ENCODE measurements at places on chromosomes 4 and X. TPM values are rescaled to one million over a fixed set of nuclear protein-coding genes. Genes with fewer than 3 reads are reported as not detected.

TKTL1 gene
- total RNA-seq: 0.67 TPM

- no peak for DNase-seq
These were observed 468.4 kb upstream of the PRKX start for GRCh38 chrX:4181782-4182407.

DNA sequence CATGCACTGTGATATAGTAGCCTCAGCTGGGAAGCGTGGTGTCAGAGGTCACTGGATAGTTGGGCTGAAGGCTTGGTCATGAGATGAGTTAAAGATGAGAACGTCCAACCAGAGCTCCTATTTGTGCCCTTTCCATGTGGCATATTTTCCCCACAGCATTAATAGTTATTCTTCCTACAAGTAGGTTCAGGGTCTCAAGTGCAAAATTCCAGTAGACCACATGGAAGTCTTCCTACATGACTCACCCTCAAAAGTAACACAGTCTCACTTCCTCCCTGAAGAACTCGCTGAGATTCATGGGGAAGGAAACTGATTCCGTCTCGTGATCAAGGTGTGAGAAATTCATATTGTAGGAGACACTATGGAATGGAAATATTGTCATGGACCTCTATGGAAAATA is 1212.5 kb upstream of the PRKX start:
- DNase-seq: no peak

DNA sequence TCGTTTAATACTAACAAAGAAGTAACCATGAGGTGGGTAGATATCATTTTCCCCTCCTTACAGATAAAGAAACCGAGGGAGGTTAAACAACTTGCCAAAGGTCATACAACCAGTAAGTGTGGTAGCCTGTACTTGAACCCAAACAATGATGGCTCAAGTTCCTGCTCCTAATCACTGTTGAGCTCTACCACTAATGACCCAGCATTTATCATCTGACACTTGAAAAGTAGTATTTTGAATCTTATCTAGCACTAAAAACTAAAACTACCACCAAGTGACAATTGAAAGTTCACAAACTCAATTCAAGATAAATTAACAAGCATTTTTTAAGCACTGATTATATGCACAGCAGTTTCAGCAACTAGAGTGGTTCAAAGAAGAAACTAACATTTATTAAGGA is 13.1 kb downstream of the FBXW7 start:
- no peak for DNase-seq

IL2RG gene
- 302 TPM for total RNA-seq

DNA sequence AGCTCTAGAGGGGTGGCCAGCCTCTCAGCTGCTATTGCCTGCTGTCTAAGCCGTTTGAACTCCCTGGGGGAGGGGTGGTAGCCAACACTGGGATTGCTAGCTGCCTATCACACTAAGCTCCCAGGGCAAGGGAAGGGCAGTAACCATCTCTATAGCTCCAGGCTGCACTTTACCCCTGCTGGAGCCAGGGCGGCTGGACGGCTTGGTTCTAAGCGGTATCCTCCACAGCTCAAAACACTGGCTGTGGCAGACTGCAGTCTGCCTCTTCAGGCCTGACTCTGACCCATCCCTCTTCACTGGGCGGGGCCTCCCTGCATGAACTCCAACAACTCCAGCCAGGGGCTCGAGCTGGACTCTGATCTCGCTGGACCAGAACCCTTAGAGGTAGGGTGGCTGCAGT is 55.3 kb upstream of the GNRHR start:
- no peak for DNase-seq

ZNF81 gene
- total RNA-seq: 5.4 TPM

TKTL2 gene
- total RNA-seq: not detected

DNA sequence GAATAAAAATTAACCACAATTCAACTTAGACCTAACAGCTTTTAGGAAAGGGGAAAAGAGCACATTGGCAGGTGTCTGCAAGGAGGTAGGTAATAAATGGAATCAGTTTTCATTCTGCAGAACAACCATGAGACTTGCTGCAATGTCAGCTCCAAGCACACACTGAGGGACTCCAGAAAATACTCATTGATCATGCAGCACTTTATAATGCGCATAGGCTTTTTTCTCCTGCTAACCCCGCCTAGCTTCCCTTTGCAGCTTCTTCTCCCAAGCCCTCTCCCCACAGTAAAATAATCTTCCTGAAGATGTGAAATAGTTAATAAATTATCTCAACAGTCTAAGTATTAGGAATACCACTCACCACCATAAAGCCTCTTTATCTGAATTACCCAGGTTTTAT is 36.9 kb downstream of the ANKRD17 start:
- DNase-seq: no peak

DNA sequence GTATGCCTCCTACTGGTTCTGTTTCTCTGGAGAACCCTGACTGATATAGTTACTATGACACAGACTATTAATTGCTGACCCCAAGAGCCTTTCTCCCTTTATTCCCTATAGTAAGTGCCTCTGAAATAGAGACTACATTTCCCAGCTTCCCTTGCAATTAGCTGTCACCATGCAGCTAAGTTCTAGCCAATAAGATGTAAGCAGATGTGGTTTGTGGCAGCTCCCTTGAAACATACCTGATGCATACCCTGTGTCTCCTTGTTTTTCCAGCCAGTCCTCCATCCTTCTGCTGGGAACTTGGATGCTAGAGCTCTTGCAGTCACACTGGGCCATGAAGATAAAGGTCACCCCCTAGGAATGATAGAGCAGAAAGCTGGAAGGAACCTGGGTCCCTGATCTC is 9.7 kb upstream of the TMEM165 start:
- no peak for DNase-seq

DNA sequence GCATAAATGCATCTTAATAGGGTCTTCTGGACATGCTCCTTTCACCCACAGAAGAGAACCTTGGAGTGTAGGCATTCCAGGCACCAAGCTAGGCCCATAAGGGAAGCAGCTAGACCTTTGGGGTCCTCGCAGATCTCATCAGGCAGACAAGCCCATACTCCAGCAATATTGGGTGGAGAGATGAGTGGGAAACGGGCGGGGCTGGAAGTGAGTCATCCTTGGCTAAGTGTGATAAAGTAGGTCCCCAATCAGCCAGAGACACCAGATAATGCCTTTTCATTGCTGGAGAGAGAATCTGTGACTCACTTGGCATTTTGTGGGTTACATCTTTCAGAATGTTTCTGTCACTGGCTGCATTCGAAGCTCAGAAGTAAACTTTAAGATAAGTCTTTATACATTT is 133.3 kb upstream of the MBNL3 start:
- peak; percentile 83 for DNase-seq

GRCh38 chrX:53354669-53355068 is 67.8 kb downstream of the SMC1A start:
- DNase-seq: no peak

GRCh38 chr4:8524595-8525382 is 55.4 kb upstream of the GPR78 start:
- DNase-seq: no peak

DCLK2 gene
- not detected for total RNA-seq

UFSP2 gene
- total RNA-seq: 36.1 TPM

CENPVL3 gene
- total RNA-seq: 0.27 TPM

- no peak for DNase-seq
These were observed 691.5 kb downstream of the KCTD8 start for GRCh38 chr4:43757147-43757546.

DNA sequence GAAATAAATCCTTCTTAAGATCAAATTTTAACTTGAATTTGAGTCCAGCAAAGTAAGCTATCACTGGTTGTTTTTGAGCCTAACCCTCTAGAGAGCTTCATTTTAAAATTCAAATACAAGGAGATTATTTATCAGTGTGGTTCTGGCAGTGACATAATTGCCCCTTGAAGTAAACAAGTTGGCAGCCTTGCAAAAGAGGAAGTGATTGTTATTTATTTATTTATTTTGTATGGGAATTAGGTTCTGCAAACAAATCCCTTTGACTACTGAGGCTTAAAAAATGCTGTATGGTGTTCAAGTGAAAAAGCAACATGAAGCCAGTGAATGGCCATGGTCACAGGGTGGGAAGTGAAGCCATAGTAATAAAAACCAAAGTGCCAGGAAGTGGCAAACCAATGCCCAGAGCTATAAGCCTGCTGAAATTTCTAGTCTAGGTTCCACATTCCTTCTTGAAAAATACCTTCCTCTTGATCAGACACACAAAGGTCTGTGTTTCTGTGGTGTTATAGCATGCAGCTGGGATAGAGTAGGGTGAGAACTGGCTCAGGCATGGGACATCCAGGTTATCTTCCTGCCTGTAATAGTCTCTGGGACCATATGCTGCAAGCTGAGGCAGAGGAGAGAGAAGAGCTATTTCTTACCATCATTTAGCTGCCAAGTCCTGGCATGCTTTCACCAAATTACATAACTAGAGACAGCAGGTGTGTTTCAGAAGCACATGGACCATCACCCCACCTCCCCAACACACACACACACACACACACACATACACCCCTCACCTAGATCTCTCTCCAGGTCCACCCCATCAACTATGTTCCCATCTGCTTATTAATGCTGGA is 47.1 kb upstream of the TSPAN7 start:
- DNase-seq: no peak

DNA sequence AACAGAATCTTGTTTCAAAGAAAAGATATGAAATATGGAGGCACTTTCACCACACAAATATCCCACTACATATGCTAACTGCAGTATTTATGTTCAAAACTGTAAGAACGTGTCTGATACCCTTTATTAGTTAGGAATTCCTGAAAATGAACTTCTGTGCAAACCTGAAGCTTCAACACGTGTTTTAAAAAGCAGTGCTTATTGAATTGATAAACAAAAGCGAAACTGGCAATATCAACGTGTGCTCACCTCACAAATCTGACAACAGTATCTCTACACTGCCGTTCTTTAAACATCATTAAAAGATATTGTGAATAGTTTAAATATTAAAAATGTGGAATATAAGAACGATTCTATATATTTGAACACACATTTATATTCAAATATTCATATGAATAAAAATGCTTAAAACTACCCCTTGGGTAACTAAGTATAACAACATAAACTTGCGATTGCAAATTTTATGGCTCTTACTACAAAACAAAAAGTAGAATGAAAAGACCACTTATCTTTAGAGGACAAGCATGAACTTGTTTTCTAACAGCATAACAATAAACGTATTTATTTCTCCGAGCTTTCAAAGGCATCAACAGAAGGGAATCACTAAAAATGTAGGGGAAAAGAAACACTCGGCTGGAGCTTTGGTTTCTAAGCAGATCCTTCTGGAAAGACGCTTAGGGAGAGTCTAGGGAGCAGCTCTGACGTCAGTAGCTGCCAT is at the start of gene LRP2BP:
LRP2BP (minus strand) TSS at position 687 of the 718 bp plus-strand sequence. CDS start 17,738 bp downstream, outside the sequence.
- DNase-seq: no peak

RIBC1 gene
- 0.63 TPM for total RNA-seq

NSG1 gene
- 6.6 TPM for total RNA-seq

DNA sequence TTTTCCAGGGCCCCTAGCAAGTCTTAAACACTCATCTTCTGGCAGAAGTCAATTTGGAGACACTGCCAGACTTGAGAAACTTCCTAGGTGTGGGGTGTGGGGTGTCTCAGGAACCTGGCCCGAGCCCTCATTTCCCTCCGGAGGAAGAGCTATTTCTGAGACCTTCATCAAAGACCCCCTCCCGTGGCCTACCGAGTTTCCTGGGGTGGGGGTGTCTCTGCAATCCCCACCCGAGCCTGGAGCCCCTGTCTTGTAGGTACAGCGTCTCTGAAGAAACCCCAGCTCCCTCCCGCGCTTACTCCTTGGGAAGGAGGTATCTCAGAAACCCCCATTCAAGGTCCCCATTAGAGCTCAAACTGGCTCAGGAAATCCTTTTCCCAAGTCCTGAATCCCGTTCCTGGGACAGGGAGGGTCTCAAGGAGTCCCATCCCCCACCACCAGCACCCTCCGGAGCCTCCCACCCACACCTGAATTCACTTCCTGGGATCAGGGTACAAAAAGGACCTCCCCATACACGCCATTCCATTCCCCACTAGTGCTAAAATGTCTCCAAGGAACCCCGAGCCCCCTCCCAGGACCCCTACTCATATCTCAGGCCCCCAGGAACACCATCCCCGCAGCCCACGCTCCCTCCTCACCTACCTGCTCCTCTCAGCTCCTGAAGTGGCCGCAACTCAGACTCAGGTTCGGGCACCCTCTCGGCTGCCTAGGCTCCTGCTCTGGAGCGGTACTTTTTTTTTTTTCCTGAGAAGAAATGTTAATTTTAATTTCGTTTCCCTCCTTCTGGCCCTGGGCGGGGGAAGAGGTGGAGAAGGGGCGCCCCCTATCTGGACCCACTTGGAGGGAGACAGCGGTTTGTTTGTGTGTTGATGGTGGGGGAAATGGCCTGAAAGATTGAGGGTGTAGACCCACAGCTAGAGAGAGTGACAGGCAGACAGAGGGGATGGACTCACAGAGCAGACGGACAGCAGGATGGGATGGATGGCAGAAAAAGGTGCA is 1.1 kb downstream of the SLC38A5 start:
- DNase-seq: peak; percentile 60

- peak; percentile 81 for DNase-seq
These were observed 31.6 kb upstream of the IRAK1 start for GRCh38 chrX:154051201-154051810.

PASD1 gene
- not detected for total RNA-seq

- DNase-seq: no peak
These were observed 60.7 kb downstream of the GAB1 start for GRCh38 chr4:143397335-143397734.

DNA sequence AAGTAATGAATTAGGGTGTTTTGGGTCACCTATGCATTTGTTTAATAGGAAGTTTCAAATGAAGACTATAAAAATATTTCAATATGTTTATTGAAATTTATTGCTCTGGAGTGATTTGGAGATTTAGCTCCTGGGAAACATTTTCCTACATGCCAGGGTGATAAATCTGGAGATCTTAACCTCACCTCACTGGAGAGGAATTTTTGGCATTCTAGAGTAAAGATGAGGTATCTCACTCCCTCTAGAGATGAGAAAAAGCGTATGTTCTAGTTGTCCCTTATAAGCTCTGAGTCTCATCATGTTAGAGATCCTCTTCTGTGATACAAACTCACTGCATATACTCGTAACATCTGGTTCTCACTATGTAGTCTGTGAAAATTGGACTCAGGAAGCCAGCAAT is 219.0 kb downstream of the KLHL4 start:
- no peak for DNase-seq

- no peak for DNase-seq
These were observed 148.6 kb downstream of the SOWAHB start for GRCh38 chr4:76749355-76749754.

KIT gene
- 0.27 TPM for total RNA-seq

Measured in activated CD8-positive, alpha-beta T cell treated with anti-CD3 and anti-CD28 coated beads for 36 hours (primary cell).